Memory B cell (primary cell): ENCODE measurements at places on chromosomes 12 and 14.

DNA sequence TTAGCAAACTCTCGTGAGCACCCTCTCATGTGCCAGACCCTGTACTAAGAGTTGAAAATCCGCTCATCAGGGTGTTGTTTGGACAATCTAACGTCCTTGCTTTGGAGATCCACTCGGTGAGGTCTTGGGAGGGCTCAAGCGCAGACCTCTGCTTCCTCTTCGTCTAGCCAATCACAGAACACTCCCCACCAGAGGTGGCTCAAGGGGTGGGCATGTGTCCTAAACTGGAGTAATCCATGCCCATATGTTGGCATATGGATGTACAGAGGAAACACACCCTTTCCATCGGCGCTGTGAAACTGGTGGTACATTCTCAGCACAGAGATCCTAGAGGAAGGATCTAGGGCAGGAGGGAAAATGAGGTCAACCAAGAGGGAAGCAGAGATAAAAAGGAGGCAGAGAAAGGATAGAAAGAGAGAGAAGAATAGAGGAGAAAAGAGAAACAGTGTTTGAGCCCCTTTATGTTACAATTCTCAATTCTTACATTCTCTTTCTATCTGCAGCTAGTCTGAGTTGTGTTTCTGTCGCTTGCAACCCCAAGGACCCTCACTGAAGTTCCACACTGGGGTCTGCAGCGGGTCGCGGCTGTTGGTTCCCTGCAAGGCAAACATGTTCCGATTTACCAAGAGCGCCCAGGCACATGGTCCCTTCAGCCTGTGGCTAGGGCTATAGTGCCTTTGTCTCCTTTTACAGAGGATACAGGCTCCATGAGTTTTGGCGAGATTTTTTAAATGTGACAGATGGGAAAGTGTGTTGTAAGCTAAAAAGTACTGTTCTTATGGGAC, 40.5 kb downstream of the DLK1 start:
- no peak for DNase-seq

DNA sequence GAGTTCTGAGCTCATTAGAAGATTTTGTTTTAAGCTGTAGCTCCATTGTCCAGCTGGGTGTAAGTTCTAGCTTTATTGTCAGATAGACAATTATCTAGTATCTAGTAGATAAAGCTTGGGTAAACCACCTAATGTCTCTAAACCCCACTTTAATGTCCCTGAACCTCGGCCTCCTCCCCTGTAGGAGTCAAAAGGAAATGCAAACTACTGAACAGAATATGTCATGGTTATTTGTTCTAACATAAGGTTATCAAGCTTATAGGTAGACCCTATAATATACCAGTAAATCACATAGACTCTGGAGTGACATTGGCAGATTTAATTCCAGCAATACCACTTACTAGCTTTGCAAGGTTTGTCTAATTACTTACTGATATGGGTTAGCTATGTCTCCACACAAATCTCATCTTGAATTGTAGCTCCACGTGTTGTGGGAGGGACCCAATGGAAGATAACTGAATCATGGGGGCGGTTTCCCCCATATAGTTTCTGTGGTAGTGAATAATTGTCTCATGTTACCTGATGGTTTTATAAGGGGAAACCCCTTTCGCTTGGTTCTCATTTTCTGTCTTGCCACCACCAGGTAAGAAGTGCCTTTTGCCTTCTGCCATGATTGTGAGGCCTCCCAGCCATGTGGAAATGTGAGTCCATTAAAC, 29.4 kb downstream of the BCAT1 start:
- DNase-seq, result no peak

GRCh38 chr12:52643233-52644077, 8.6 kb downstream of the KRT2 start:
- DNase-seq, result peak; percentile 8

DNA sequence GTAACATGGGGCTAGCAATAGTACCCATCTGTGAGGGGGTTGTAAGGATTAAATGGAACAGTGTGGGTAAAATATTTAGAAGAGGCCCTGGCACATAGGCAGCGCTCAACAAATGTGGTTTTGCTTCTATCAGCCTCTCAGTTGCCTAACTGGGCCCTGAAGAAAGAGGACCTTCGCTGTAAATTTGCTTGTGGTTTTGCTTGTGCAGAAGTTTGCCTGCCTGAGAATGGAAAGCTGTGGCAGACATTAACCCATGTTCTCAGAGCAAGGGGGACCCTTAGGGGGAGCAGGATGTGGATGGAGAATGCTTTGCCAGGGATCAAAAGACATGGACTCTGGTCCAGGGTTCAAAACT, 160.1 kb downstream of the BRMS1L start:
- DNase-seq, result no peak

- no peak for DNase-seq
Observed at GRCh38 chr12:13146336-13146938, 43.0 kb upstream of the GSG1 start.

DNA sequence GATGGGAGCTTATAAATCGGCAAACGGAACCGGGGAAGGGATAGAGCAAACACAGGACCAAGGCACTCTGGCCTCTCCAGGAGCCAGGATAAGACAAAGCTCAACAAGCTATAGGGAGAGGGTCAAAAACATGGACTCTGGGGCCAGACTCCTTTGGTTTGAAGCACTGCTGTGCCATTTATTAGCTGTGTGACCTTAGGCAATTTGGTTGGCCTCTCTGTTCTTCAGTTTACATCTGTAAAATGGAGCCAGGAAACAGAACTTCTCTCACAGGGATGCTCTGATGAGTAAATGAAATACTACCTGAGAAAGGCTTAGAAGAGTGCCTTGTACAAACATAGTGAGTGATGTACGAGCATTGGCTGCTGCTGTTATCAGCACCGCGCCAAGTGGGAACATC, 213.3 kb upstream of the PWP1 start:
- DNase-seq, result no peak

DNA sequence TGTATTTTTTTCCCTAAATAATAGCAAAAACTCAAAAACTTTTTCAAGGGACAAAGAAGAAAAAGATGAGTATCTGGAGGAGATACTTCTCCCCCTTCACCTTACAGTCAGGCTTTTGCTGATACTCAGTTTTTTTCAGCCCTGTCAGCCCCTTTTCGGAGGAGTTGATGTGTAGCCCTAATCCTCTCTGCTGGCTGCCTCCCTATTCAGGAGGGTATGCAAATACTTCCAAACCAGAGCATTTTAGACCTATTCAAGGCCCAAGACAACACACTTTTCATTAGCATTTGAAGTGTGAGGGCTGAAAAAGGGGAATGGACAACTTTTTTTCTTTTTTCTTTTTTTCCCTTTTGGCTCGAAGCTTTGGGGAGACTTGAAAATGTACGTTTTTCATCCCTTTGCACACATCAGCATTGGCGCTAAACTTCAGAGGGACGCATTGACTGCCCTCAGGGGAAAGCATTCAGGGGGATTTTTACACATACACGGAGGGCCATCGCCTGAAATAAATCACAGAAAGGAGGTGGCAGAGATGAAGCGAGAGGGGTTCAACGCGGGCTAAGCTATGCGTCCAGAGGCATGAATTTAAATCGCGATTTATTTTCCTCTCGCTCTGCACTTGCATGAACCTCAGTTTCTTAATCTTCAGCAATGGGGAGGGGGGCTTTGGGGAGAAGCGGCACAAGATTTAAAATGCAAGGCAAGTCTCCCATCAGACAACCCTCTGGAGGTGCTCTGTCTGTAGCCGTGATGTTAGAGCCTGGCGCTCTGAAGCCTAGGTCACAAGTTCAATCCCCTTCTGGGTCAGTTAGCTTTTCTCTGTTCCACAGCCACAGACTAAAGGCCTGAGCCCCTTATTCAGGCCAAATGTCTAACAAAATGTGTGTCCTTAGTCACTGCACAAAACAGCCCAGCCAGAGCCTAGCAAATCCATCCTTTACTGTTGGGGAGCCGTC, 86.3 kb downstream of the ASCL1 start:
- no peak for DNase-seq

GRCh38 chr12:66117242-66117641, 13.3 kb downstream of the LLPH start:
- no peak for DNase-seq

GRCh38 chr14:69086537-69086936, 66.4 kb downstream of the DCAF5 start:
- no peak for DNase-seq

GRCh38 chr14:77068517-77069200, 29.4 kb upstream of the CIPC start:
- DNase-seq, result no peak

DNA sequence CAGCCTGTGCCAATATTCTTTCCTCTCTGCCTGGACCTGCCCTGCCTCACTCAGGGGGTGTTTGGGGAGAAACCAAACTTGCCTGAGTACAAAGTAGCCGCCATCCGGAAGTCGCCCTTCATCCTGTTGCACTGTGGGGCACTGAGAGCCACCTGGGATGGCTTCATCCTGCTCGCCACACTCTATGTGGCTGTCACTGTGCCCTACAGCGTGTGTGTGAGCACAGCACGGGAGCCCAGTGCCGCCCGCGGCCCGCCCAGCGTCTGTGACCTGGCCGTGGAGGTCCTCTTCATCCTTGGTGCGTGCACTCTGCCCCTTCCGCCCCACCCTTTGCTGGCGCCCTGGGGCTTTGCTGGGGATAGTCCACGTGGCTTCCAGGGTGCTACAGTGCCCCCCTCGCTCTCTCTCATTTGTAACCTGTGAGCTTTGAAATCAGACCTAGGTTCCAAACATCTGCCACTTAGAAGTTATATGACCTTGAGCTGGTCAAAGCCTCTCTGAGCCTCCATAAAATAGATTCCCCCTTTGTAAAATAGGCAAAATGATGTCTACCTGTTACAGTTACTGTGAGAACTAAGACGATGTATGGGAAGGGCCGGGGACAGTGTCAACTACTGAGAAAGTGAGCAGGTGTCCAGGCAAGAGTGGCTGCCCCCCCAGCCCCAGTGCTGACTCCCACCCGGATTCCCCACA, 4.5 kb downstream of the KCNH3 start:
- DNase-seq, result no peak

DNA sequence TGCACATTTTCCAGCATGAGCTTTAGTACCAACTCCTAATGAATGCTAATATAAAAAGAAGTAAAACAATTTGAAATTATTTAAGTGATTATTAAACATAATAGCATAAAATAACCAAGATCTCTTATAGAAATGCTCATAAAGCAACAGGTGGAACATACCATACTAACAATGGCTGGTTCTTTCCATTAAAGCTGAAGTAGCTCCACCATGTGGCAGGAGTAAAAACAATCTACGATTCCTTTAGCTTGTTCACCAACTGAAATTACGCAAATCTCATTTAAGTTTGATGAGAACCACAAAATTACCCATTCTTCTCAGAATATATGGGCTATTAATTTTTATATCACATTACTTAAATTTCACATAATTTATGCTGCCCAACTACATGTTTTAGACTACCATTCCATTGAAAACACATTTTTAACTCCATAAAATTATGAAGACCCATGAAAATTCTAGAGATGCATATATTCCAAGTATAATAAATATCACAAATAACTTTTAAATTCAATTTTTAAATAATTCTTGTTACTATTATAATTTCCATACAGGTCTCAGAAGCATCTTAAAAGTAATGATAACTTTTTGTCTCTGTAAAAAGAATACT, 213.6 kb downstream of the DAD1 start:
- DNase-seq, result no peak

GRCh38 chr12:116150001-116150400, 127.5 kb downstream of the MED13L start:
- DNase-seq, result no peak

DNA sequence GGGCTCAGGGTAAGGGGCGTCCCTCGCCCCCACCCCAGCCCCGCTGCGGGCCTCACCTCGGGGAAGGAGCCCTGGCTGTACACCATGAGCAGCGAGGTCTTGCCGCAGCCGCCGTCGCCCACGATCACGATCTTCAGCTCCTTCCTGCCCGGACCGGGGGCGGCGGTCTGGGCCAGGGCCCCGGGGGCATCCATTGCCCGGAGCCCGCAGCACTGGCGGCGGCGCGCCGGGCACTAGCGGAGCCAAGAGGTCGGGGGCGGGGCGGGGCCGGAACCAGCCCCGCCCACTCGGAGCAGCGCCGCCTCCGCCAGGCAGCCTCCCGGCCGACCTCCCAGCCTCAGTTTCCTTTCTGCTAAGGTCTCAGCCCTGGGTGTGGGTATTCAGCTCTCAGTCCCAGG, at the start of gene RHOF:
Gene RHOF (minus strand): TSS at position 249 of the 398 bp plus-strand sequence. CDS start 55 bp downstream, at position 194.
- no peak for DNase-seq

DNA sequence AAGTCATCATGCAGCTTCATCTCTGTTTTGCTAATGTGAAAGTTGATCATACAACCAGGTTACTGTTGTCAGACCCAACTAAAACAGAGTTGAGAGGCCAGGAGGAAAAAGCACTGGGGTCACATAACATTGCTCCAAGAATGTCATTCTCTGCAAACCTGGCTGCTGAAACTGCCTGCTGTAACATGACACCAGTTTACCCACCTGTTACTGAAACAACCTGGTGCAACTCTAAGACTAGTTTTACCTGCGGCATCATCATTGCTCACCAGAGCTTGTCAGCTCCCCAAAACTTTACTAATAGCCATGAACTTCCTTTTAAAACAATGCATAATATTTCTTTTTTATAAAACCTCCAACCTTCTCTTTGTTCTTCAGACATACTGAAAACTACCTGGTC, 30.7 kb upstream of the DEGS2 start:
- DNase-seq, result no peak

- peak; percentile 44 for DNase-seq
Observed at GRCh38 chr12:120639771-120640721, at the start of gene CABP1. Gene CABP1 (plus strand): TSS chr12:120640626. CDS start chr12:120640686, 60 bp downstream.

- no peak for DNase-seq
Observed at GRCh38 chr14:21734457-21735074, 60.9 kb upstream of the OR4E1 start.

- DNase-seq, result no peak
Observed at GRCh38 chr12:124586756-124587155, 19.3 kb upstream of the NCOR2 start.
